ENCODE measurements at places on chromosomes 12 and 14. TPM values are rescaled to one million over a fixed set of nuclear protein-coding genes. Genes with fewer than 3 reads are reported as not detected.

GRCh38 chr12:62744551-62744950 is 190.4 kb downstream of the PPM1H start:
- H3K4me1 ChIP-seq, result no peaks in the 10 kb centered on the region
- no peak overlapping the region for H3K27ac ChIP-seq
- H3K36me3 ChIP-seq, result no peaks in the 10 kb centered on the region
- H3K4me3 ChIP-seq, result no peak overlapping the region
- DNase-seq, result no peak

DNA sequence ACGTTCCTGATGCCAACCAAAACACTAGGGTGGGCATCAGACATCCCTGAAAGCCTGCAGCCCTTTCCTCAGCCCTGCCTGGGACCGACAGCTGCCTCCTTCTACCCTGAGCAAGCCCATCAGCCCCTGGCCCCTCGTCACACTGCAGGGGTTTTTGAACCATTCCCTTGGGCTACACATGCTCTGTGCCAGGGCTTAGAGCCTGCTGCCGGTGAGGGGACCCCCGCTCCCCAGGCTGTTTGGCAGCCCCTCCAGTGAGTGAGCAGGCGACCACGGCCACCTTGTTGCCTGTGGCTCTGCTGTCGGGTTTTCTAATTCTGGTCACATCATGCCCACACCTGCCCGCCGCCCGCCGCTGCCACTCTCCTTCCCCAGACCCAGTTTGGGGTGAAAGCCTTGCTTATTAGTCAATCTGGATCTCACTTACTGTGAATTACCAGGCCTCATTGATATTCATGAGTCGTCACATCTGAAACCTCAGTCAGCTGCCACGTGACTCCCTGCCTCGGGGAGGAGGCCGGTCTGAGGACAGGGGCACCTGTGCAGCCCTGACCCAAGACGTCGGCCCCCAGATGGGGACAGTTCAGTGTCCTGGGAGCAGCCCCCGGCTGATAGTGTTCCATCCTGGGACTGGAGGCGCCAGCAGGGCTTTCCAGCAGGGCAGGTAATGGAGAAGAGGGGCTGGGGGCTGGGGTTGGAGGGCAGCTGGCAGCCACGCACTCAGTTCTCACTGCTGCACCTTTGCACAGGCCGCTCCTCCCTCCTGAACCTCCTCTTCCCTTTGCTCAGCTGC is 163.0 kb downstream of the RBM19 start:
- no peak for DNase-seq
- no peak overlapping the region for H3K4me3 ChIP-seq
- no peaks in the 10 kb centered on the region for H3K4me1 ChIP-seq
- no peak overlapping the region for H3K27ac ChIP-seq
- H3K36me3 ChIP-seq, result no peaks in the 10 kb centered on the region

GRCh38 chr14:59313144-59313651 is 124.7 kb downstream of the DAAM1 start:
- H3K27ac ChIP-seq, result no peak overlapping the region
- no peak for DNase-seq
- no peaks in the 10 kb centered on the region for H3K27me3 ChIP-seq

DNA sequence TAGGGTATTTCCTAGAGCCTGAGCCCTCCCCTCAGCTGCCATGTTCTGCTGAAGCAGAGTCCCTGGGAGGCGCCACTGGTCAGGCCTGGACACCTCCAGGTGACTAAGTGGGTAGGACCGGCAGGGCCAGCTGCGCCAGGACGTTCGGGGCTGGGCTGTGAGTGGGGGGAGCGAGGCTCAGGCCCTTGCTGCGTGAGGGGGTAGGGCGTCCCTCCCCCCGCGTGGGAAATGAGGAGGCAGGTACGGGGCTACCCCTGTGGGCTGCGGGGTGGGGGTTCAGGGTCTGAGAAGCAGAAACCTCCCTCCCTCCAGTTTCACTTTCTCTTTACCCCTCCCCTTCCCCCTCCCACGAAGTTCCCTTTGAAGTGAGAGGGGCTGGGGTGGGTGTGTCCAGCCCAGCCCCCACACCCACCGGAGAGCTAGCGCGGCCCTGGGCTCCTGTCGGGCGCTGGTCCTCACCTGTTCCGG is 22.1 kb upstream of the KIF26A start:
- no peaks in the 10 kb centered on the region for H3K36me3 ChIP-seq
- DNase-seq, result no peak
- H3K27ac ChIP-seq, result no peak overlapping the region

GRCh38 chr12:115194857-115195256 is 510.9 kb upstream of the TBX3 start:
- H3K27ac ChIP-seq, result no peak overlapping the region
- H3K4me3 ChIP-seq, result no peak overlapping the region
- no peak for DNase-seq
- H3K27me3 ChIP-seq, result no peaks in the 10 kb centered on the region

- peak overlapping the region; percentile 35 for H3K4me3 ChIP-seq
- no peaks in the 10 kb centered on the region for H3K36me3 ChIP-seq
Measured at GRCh38 chr12:69284131-69284530, 44.8 kb downstream of the CPSF6 start.

- no peak overlapping the region for H3K27ac ChIP-seq
- H3K4me1 ChIP-seq, result no peaks in the 10 kb centered on the region
- no peaks in the 10 kb centered on the region for H3K36me3 ChIP-seq
- no peak for DNase-seq
- H3K27me3 ChIP-seq, result no peaks in the 10 kb centered on the region
Measured at GRCh38 chr14:30179381-30180130, 251.9 kb upstream of the PRKD1 start.

- H3K27ac ChIP-seq, result no peak overlapping the region
- H3K4me1 ChIP-seq, result no peaks in the 10 kb centered on the region
- no peaks in the 10 kb centered on the region for H3K27me3 ChIP-seq
- DNase-seq, result no peak
- H3K36me3 ChIP-seq, result no peaks in the 10 kb centered on the region
Measured at GRCh38 chr12:72448805-72449204, 176.6 kb downstream of the TRHDE start.

- H3K4me1 ChIP-seq, result no peaks in the 10 kb centered on the region
- no peaks in the 10 kb centered on the region for H3K36me3 ChIP-seq
- DNase-seq, result no peak
Measured at GRCh38 chr14:62429683-62430082, 615.6 kb downstream of the KCNH5 start.

DNA sequence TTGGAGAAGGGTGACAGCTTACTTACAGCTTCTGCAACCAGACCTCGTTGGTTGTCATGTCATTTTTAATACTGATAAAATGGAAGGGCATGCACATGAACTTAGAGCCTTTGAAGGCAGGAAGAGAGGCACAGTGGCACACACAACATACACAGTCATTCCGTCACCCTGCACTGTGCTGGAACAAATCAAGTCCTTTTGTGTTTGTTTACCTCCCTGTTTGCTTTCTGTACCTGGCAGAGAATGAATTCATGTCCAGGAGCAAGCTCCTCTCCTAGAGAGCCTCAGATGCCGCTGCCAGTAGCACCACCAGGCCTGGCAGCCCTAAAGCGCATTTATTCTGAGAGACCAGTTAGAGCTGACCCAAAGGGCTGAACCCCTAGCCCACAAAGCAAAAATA is 460.3 kb downstream of the EGLN3 start:
- H3K27me3 ChIP-seq, result no peaks in the 10 kb centered on the region
- no peak for DNase-seq
- no peak overlapping the region for H3K27ac ChIP-seq
- H3K36me3 ChIP-seq, result no peaks in the 10 kb centered on the region
- H3K4me3 ChIP-seq, result no peak overlapping the region
- H3K4me1 ChIP-seq, result no peaks in the 10 kb centered on the region

DNA sequence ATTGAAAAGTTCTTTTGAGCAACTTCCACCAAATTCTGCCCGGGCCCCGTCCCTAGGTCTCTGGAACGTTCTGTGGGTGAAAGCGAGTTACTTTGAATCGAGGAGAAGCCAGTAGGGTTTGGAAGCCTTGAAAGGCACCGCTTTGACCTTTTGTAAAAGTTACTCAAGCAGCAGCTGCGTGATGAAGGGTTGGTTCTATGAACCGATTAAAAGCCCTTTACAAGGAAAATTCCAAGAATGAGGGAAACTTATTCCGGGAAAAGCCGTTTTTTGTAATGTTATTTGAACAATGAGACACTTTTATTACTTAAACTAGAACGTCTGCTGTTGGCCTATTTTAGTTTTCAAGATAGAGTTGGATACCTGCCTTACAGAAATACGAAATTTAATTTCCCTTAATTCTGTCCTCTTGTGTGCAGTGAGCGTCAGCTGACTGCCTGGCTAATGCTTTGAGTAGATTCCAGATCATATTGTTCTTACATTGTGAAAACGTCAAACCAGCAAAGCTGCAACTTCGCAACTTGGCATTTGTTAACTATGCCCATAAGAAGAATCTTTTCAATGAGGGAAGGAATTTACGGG is 906 bp downstream of the LARP4 start:
- peaks cover 19% of the 10 kb centered on the region for H3K4me1 ChIP-seq
- H3K27ac ChIP-seq, result peak overlapping the region; percentile 87
- no peaks in the 10 kb centered on the region for H3K27me3 ChIP-seq
- H3K36me3 ChIP-seq, result no peaks in the 10 kb centered on the region

GRCh38 chr12:65756956-65757511 is 67.2 kb upstream of the HMGA2 start:
- H3K27ac ChIP-seq, result no peak overlapping the region
- H3K36me3 ChIP-seq, result no peaks in the 10 kb centered on the region
- H3K4me1 ChIP-seq, result no peaks in the 10 kb centered on the region
- H3K4me3 ChIP-seq, result no peak overlapping the region
- H3K27me3 ChIP-seq, result no peaks in the 10 kb centered on the region

- peaks cover 5% of the 10 kb centered on the region for H3K27me3 ChIP-seq
- no peaks in the 10 kb centered on the region for H3K4me1 ChIP-seq
- no peak for DNase-seq
- H3K4me3 ChIP-seq, result no peak within 1 kb of the TSS
Measured at GRCh38 chr12:63150713-63151622, at the start of gene AVPR1A. Gene AVPR1A, minus strand, starts transcription at chr12:63151201. Its CDS starts 365 bp downstream, at chr12:63150836.

GRCh38 chr12:100743060-100743459 is 51.5 kb upstream of the ANO4 start:
- H3K36me3 ChIP-seq, result no peaks in the 10 kb centered on the region
- no peaks in the 10 kb centered on the region for H3K4me1 ChIP-seq
- no peaks in the 10 kb centered on the region for H3K27me3 ChIP-seq
- no peak for DNase-seq

GRCh38 chr12:104164634-104165033 is 26.6 kb upstream of the NFYB start:
- no peaks in the 10 kb centered on the region for H3K4me1 ChIP-seq
- no peak for DNase-seq

DNA sequence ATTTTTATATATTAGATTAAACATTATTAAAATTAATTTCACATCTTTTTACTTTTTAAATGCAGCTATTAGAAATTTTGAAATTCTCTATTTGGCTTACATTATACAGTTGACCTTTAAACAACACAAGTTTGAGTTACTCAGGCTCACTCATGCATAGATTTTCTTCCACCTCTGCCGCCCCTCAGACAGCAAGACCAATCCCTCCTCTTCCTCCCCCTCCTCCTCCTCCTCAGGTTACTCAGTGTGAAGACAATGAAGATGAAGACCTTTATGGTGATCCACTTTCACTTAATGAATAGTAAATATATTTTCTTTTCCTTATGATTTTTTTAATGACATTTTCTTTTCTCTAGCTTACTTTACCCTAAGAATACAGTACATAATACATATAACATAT is 136.2 kb downstream of the LLPH start:
- no peaks in the 10 kb centered on the region for H3K27me3 ChIP-seq
- no peaks in the 10 kb centered on the region for H3K4me1 ChIP-seq
- no peaks in the 10 kb centered on the region for H3K36me3 ChIP-seq
- DNase-seq, result no peak

DNA sequence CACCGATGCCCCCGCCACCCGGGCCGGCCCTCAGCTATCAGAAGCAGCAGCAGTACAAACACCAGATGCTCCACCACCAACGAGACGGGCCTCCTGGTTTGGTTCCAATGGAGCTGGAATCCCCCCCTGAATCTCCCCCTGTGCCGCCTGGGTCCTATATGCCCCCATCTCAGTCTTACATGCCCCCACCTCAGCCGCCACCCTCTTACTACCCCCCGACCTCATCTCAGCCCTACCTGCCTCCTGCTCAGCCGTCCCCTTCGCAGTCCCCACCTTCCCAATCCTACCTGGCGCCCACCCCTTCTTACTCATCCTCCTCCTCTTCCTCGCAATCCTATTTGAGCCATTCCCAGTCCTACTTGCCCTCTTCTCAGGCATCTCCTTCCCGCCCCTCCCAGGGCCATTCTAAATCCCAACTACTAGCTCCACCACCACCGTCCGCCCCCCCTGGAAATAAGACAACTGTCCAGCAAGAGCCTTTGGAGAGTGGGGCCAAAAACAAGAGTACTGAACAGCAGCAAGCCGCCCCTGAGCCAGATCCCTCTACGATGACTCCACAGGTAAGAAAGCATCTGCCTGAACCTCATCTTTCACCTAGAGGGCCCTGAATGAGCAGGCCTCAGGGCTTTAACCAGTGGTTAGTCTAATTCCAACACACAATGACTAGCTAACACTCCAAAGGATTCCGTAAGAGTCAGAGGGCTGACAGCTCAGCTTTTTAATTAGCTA is 851 bp downstream of the YLPM1 start:
- H3K4me1 ChIP-seq, result peaks cover 37% of the 10 kb centered on the region
- H3K4me3 ChIP-seq, result peak overlapping the region; percentile 72
- H3K27me3 ChIP-seq, result no peaks in the 10 kb centered on the region
- H3K36me3 ChIP-seq, result no peaks in the 10 kb centered on the region

- no peak overlapping the region for H3K27ac ChIP-seq
- no peak for DNase-seq
- H3K36me3 ChIP-seq, result no peaks in the 10 kb centered on the region
Measured at GRCh38 chr14:104868060-104868740, 3.1 kb downstream of the CEP170B start.

DNA sequence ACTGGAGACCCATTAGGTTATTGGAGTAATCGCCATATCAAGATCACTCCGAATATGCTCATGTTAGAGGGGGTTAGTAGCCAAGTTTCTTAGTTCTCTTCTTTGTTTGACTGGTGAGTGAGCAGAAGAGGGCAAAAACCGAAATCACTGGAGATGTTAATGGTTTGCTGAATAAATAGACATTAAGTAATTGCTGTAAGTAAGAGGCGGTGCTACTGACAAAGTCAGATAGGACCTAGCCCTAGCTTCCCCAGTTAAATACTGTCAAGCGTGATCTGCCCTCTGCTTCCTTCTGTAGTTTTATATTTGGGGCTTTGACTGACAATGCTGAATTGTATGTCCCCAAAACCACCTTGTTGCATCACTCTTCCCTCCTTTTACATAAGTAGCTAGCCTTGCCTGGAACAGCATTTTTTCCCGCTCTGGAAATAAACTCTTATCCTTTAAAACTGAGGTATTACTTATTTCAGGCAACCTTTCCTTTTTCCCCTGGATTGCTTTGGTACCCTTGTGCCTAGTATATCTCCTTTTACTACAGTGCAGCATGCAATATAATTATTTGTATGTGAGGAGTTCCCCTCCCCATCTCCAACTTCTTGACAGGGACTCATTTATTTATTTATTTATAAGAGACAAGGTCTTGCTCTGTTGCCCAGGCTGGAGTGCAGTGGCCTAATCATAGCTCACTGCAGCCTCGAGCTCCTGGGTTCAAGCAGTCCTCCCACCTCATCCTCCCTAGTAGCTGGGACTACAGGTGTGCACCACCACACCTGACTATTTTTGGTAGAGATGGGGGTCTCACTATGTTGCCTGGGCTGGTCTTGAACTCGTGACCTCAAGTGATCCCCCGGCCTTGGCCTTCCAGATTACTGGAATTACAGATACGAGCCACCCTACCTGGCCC is 1.4 kb downstream of the SNRPF start:
- H3K27ac ChIP-seq, result no peak overlapping the region
- peaks cover 13% of the 10 kb centered on the region for H3K36me3 ChIP-seq
- peaks cover 27% of the 10 kb centered on the region for H3K4me1 ChIP-seq
- no peaks in the 10 kb centered on the region for H3K27me3 ChIP-seq
- DNase-seq, result no peak
- H3K4me3 ChIP-seq, result peak overlapping the region; percentile 83

The SLCO1C1 gene
- not detected for total RNA-seq

The AICDA gene
- total RNA-seq, result 0.18 TPM

The SERPINA10 gene
- total RNA-seq, result not detected

The NPFF gene
- not detected for total RNA-seq

The POTEG gene
- total RNA-seq, result not detected

The MYH6 gene
- total RNA-seq, result 0.09 TPM

The SPIC gene
- not detected for total RNA-seq

The CACNA2D4 gene
- 5.7 TPM for total RNA-seq
